ENCODE measurements at places on chromosomes 7 and 10. TPM values are rescaled to one million over a fixed set of nuclear protein-coding genes. Genes with fewer than 3 reads are reported as not detected.

The KIAA1549 gene
- total RNA-seq = 8.2 TPM

The IFIT1B gene
- not detected for total RNA-seq

The CALY gene
- not detected for total RNA-seq

The PSD gene
- 0.23 TPM for total RNA-seq

The CPA4 gene
- 10.1 TPM for total RNA-seq

The HKDC1 gene
- total RNA-seq = 0.44 TPM

The CALCR gene
- not detected for total RNA-seq

The CYP2E1 gene
- total RNA-seq = 3.3 TPM
